ENCODE measurements at places on chromosomes 2 and 18.

GRCh38 chr2:11187083-11187619 lies 31.9 kb downstream of the SLC66A3 start:
- DNase-seq = peak; percentile 72

GRCh38 chr18:59742325-59743111 lies 45.3 kb upstream of the CCBE1 start:
- no peak for DNase-seq

GRCh38 chr18:27014841-27015240 lies 149.3 kb upstream of the AQP4 start:
- no peak for DNase-seq

GRCh38 chr18:51185075-51185474 lies 12.4 kb downstream of the MEX3C start:
- peak; percentile 30 for DNase-seq

GRCh38 chr2:148926291-148926961 lies 51.4 kb downstream of the KIF5C start:
- DNase-seq = peak; percentile 69

DNA sequence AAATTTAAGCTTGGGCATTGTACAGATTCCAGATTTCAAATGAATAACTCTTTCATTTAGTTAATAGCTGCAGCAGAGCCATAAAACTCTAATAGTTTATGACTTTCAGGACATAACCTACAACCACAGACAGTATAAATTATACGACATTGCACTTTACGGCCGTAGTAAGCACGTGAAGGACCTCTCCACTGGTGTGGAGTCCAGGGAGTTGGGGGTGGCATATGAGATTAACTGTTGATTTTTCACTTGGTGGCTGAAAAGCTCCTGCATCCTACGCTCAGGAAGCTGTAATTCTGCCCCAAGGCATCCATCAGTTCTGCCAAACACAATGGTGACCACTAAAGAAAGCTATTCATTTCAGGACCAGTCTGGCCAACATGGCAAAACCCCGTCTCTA lies 376.2 kb downstream of the SOX11 start:
- DNase-seq = no peak

- DNase-seq = no peak
Observed at GRCh38 chr2:119647440-119648169, 31.4 kb upstream of the TMEM177 start.

GRCh38 chr2:14565666-14566065 lies 66.9 kb upstream of the LRATD1 start:
- DNase-seq = no peak

GRCh38 chr18:2050702-2051201 lies 520.6 kb downstream of the METTL4 start:
- peak; percentile 52 for DNase-seq

- DNase-seq = peak; percentile 81
Observed at GRCh38 chr2:28276076-28276618, 116.5 kb upstream of the FOSL2 start.

GRCh38 chr18:80034852-80035406 lies 695 bp downstream of the RBFA start:
- no peak for DNase-seq
